ENCODE measurements at places on chromosomes 7 and 10. TPM values are rescaled to one million over a fixed set of nuclear protein-coding genes. Genes with fewer than 3 reads are reported as not detected.

Gene LRIT1
- total RNA-seq: not detected

Gene LRRD1
- total RNA-seq: not detected

Gene LIPF
- total RNA-seq: not detected

Gene TMEM178B
- 0.25 TPM for total RNA-seq

Gene KLLN
- 1.1 TPM for total RNA-seq

Gene TMEM270
- not detected for total RNA-seq

DNA sequence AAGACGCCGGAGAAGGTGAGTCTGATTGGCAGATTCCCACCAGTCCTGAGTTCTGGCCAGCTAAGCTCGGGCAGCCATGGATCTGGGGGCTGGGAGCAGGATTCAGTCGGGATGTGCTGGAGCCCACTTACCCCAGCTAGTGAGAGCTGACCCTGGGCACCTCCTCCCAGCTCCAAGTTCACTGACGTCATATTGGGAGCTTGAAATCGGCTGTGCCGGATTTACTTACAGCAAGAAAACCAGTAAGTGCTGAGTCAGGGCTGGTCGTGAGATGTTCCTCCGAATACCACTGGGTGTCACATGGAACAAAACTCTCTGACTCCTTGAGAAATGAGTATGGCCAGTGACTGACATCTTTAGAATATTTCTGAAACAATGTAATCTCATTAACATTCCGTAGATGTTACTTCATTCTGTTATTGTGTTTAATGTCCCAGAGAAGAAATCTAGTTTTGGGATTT is 621.2 kb downstream of the SDK1 start:
- no peak for DNase-seq

GRCh38 chr10:133059571-133059970 is 28.2 kb upstream of the ADGRA1 start:
- no peak for DNase-seq

DNA sequence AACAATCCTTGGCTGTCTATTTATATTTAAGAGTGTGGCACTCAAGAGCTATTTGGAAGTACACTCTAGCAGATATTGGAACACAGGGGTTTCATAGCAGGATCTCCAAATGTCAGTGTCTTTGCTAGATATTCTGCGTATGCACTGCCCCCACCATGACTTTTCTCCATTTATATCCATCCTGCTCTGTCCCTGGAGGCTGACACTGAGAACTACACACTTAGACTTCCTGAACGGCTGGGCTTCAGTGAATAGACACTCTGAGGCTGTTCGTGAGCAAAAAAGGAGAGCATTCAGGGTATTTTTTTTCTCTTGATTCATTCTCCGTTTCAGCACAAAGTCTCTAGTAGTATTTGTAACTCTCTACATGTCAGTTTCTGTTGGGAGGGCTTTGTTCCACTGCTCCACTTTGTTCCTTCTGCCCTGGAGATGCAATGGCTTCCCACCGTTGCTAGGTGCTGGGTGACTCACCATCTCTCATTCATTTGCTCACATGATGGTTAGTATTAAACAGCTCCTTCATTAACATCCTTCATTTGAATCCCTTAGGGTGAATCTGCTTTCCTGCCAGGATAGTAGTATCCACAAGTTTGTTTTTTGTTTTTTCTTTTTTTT is 155.9 kb upstream of the SLC13A1 start:
- DNase-seq: no peak

DNA sequence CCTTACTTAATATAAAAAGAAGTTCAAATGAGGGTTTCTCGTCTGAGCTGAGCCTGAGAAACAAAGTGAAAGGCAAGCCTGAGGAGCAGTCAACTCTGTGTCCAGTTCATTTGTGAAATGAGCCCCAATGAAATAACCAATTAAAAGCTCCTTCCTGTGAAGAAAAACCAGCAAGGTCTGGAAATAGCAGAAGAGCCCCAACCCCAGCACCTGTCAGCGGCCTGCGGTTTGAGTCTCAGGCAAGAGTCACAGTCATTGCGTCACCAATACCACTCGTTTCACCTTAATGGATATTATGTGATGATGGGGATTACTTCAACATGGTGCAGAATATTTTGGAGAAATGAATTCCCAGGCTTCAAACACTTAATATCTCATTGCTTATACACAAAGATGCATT is 211.3 kb upstream of the DPP6 start:
- no peak for DNase-seq

DNA sequence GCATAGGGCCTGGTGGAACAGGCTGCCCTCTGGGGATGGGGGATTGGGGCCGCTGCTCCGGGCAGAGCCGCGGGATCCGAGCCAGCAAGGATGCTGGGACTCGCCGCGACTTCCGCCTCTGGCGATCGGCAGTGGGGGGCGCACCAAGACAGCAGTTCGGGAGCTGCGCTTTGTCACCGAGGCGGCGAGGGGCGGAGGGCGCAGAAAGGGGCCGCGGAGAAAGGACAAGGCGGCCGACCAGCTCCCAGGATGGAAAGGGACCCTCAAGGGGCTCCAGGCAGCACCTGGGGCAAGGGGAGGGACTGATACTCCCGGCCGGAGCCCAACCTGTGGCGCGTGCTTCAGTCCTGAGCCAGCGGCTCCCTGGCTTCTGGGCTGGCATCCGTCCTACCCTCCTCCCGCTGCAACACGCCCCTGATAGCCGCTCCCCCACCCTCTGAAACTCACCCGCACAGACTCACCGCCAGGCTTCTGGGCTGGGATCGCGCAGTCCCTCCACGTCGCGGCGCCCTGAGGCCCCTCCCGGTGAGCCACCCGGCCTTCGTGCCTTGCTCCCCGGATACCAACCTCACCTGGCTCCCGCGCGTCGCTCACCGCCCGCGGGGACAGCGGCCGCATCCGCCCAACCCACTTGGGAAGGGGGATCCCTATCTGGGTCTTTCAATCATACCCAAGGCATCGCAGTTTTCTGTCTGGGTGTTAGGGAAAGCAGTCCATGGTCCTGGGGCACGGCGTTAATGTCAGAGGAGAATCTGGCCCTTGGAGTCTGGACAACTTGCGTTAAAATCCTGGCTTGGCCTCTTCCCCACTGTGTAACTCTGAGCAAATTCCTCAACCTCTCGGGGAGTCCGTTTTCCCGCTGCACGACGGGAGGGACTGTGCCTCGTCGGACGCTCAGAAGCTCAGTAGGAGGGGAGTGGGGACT is 7.0 kb upstream of the EVX1 start:
- no peak for DNase-seq

GRCh38 chr10:33214174-33214573 is 120.3 kb downstream of the NRP1 start:
- no peak for DNase-seq

Measured in activated CD4-positive, alpha-beta T cell treated with anti-CD3 and anti-CD28 coated beads, Interleukin-2, amount 10 ng/mL, durations not matched to agents 7 days and 5 days (primary cell).